Caki2 (cell line): ENCODE measurements at places on chromosomes 13 and 19. TPM values are rescaled to one million over a fixed set of nuclear protein-coding genes. Genes with fewer than 3 reads are reported as not detected.

Gene GGACT
- total RNA-seq = 2.5 and 4.7 TPM in 2 replicates

Gene KLK2
- total RNA-seq = not detected in 2 replicates

Gene ZNF208
- not detected in 2 replicates for total RNA-seq

Gene POLR2E
- 119 and 180 TPM in 2 replicates for total RNA-seq

Gene CLEC11A
- 2.0 and 6.1 TPM in 2 replicates for total RNA-seq

Gene HMG20B
- 142 and 164 TPM in 2 replicates for total RNA-seq

Gene LGALS14
- total RNA-seq = not detected in 2 replicates

Gene SKA3
- total RNA-seq = 11.5 and 14.1 TPM in 2 replicates

Gene MISP
- total RNA-seq = 3.9 and 9.6 TPM in 2 replicates

GRCh38 chr19:5118026-5118425 is 149.1 kb downstream of the KDM4B start:
- DNase-seq = no peak

GRCh38 chr13:23695711-23696464 is 125.7 kb downstream of the TNFRSF19 start:
- DNase-seq = no peak

DNA sequence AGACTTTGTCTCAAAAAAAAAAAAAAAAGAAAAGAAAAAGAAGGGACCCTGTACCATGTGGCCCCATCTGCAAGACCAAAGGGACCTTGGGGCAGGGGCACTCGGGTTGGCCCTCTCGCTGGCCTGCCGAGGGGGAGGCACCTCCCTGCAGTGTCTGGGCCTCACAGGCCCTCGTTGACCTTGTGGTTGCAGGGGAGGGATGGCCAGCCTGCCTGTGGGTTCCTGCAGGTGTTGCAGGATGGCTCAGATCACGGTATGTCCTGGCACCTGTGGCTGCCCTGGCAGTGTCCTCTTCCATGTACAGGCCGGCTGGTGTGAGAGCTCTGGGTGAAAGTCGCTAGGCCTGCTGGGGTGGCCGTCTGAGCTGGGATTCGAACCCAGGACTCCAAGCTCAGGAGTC is 4.7 kb upstream of the PGLS start:
- no peak for DNase-seq

DNA sequence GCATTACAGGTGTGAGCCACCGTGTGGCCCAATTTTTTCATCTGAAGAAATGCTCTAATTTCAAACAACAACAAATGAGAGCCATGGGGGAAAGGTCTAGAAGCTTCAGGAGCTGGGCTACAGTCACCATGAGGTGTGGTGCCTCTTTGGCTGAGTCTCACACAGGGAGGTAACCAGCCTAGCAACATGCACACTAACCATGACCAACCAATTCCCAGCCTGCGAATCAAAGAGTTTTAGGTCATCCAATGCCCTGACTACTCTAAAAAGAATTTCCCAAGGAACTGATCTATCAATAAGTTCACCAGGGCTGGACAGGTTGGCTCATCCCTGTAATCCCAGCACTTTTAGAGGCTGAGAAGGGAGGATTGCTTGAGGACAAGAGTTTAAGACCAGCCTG is 29.9 kb downstream of the PBX4 start:
- no peak for DNase-seq

DNA sequence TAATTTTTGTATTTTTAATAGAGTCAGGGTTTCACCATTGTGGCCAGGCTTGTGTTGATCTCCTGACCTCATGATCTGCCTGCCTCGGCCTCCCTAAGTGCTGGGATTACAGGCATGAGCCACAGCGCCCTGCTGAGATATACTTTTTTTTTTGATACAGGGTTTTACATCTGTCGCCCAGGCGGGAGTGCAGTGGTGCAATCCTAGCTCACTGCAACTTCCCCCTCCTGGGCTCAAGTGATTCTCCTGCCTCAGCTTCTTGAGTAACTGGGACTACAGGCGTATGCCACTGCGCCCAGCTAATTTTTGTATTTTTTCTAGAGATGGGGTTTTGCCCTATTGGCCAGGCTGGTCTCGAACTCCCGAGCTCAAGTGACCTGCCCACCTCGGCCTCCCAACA is 2.0 kb downstream of the COLGALT1 start:
- DNase-seq = no peak

DNA sequence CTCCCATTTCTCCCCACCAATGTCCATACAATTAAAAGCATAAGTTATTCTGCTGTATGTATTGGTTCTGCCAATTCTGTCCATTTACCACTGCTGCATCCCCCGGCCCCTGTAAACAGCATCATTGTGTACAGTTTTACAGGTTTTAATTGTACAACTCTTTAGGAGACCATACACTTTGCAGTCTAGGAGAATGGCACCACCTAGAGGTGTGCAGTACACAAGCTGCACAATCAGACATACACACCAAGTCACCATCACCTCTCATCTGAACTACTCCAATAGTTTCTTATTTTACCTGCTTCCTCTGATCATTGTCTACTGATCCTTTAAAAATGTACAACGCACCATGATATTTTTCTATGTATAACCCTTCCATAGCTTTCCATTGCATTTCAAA is 855.9 kb upstream of the KLHL1 start:
- no peak for DNase-seq

DNA sequence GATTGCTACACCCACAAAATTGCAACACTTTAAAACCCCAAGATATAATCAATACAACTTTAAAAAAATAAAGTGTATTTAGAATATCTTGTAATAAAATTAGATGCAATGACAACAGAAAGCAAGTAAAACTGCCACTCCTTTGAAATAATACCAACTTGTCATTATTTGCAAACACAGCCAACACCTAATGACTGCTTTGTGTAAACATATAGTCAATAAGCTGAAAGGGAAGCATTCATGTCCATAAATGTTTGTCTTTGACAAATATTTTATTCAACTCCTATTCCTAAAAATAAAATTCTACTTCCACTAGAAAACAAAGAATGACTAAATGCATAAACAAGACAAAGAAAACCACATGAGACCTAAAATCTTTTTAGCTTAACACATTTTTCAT is 6.6 kb downstream of the SMAD9 start:
- DNase-seq = no peak

DNA sequence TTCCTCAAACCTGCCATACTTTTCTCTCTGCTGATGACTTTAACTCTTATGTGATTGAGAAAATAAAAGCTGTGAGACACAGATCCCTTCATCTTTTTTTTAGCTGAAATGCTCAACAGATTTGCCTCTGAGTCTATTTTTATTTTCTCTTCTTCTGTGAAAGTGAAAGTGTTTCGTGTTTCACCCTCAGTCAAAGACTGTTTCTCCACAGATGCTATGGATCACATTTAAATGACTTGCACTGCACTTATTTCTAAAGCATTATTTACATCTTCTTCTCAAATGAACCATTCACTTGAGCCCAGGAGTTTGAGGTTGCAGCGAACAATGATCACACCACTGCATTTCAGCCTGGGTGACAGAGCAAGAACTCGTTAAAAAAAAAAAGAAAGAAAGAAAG is 890.1 kb upstream of the PCDH20 start:
- DNase-seq = no peak

DNA sequence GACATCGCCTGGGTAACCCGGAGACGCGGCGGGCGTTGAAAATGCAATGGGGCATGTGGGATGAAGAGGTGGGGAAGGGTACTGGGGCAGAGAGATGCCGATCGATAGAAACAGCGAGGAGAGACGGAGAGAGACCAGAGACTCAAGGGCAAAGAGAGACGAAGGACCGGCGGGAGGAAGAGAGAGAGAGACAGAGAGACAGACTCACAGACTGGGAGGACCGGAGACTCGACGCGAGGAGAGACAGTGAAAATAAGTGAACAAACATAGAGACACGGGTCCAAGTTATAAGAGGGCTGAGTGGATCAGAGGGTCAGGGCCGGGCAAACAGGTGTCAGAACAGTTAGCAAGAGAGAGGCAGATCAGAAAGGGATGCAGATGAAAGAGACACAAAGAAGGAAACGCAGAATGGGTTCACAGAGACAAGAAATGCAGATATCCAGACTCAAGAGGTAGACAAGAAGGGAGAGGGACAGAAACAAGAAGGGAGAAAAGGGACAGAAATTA is 576 bp upstream of the MZF1 start:
- DNase-seq = no peak

DNA sequence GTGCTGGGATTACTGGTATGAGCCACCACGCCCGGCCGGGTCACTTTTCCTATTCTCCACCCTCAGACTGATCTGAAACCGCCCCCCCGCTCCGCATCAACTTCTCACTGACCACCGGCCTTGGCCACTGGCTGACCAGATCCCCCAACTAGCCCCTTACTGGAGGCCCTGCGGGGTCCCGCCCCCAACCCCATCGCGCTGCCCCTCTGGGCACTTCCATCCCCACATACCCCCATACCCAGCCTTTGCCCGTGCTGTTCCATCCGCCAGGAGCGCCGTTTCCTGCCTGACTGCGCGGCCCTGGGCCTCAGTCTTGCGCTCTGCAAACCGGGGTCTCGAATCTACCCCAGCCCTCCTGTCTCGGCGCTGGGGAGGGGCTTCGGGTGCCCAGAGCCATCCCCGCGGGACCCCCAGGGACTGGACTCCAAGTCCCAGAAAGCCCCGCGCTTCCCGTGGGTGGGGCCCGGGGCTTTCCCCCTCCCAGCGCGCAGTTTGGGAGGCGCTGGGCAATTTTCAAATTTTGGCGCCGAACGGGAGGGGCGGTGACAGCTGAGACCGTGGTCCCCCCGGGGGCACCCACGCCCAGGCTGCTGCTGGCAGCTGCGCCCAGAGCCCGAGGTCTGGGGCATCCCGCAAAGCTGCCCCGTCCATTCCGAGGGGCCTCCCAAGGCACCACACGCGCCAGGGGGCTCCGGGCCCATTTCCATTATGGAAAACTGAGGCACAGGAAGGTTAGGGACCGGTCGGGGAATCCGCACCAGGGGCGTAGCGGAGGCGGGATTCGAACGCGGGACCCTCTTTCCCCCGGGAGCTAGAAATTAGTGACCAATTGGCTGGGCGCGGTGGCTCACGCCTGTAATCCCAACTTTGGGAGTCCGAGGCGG is 5.2 kb upstream of the LMNB2 start:
- DNase-seq = peak; percentile 75

GRCh38 chr19:47229676-47230053 is 1.3 kb downstream of the BBC3 start:
- peak; percentile 51 for DNase-seq

GRCh38 chr13:107330484-107330883 is 762.5 kb upstream of the ARGLU1 start:
- no peak for DNase-seq

GRCh38 chr19:11203194-11204075 is 6.1 kb upstream of the KANK2 start:
- no peak for DNase-seq

- DNase-seq = no peak
These were observed 28.0 kb upstream of the UFM1 start for GRCh38 chr13:38321654-38322053.

DNA sequence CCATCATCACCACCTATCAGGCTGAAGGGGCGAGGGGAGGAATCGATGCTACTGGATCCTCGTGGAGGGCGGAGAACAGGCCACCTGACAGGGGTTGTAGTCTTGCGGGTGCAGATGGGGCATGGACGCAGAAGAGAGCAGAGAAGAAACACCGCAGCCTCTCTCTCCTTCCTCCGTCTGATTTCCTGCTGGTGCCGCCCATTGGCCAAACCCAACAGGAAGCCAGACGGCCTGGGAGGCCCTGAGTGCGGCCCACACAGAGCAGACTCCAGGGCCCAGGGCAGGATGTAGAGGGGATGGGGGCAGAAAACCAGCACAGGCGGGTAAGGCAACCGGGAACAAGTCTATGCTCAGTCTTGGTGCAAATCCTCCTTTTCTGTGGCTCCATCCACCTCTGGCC is 15.4 kb downstream of the CEBPA start:
- no peak for DNase-seq

- no peak for DNase-seq
These were observed 39.8 kb upstream of the TPM4 start for GRCh38 chr19:16036397-16036925.

GRCh38 chr13:47117268-47117667 is 220.4 kb upstream of the HTR2A start:
- no peak for DNase-seq

- DNase-seq = peak; percentile 32
These were observed 62.1 kb downstream of the KLF2 start for GRCh38 chr19:16386619-16387240.

DNA sequence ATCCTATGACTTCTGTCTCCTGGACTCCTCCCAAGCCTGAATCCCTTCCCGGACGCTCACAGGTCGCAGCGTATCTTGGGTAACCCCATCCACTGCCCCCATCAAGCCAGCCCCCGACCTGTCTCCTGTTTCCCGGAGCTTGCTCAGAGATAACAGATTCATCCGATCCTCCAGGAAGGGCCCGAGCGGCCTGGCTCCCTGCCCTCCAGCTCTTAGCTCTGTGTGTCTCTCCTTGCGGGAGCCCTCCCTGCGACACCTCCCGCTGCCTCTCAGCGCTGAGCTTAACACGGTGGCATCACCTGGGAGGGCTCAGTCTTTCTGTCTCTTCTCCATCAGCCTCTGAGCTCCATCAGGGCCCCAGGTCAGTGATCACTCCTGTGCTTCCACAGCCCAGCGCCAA is 4.3 kb upstream of the TMEM255B start:
- DNase-seq = no peak

GRCh38 chr13:20441879-20442278 is 83.8 kb downstream of the CRYL1 start:
- DNase-seq = no peak

GRCh38 chr13:58907347-58907746 is 1256.4 kb downstream of the DIAPH3 start:
- DNase-seq = no peak

DNA sequence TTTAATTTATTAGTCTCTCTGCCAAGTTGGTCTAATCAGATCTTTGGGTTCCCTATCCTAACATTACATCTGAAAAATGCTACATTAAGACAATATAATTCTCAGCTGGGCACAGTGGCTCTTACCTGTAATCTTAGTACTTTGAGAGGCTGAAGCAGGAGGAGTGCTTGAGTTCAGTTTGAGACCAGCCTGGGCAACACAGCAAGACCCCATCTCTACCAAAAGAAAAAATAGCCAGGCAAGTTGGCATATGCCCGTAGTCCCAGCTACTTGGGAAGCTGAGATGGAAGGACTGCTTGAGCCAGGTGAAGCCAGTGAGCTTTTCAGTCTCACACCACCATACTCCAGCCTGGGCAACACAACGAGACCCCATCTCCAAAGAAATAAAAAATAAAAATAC is 95.0 kb downstream of the KLF12 start:
- DNase-seq = no peak

DNA sequence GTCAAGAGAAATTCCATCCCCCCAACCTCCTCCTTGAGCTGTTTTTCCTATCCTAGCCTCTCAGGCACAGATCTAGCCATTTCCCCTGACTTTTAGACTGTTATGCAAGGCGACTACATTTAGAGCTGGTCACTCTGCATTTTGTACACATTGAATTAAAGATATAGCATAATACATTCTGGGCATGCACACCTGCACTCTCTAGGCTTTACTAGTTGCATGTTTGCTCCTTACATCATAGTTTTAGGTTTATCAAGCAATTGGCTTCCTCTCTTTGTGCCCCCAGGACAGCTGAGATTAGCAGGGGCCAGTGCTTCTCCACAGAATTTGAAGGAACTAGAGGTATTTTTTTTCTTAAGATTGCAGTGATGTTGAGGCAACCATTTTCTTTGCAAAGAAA is 19.5 kb downstream of the GPC6 start:
- no peak for DNase-seq
